ENCODE measurements at places on chromosomes 4 and X.
A peak's percentile ranks its signal among the peaks of the same experiment; 100 is the strongest.

DNA sequence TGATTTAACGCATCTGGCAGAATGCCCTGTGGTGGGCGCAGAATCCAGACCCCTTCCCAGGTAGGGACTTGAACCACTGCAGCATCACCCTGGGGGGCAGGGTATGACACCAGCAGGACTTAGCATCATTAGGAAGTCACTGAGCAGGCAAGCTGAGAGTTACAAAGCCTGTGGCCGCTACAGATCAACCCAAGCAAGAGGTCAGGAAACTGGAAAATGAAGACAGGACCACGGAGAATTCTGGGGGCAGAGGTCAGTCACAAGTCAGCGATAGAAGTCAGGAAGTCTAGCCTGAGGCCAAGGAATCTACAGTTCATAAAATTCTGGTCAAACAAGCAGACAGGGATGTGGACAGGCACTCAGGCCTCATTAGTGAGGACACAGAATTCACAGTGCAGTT, 108.4 kb downstream of the CHIC2 start:
- no peak for DNase-seq

- no peak for DNase-seq
Measured at GRCh38 chrX:43973249-43974099, at the start of gene NDP. TSS of gene NDP (minus strand) at chrX:43973390. CDS start at chrX:43958645, 14,745 bp downstream.

GRCh38 chr4:169774466-169775445, 17.0 kb upstream of the HPF1 start:
- no peak for DNase-seq

DNA sequence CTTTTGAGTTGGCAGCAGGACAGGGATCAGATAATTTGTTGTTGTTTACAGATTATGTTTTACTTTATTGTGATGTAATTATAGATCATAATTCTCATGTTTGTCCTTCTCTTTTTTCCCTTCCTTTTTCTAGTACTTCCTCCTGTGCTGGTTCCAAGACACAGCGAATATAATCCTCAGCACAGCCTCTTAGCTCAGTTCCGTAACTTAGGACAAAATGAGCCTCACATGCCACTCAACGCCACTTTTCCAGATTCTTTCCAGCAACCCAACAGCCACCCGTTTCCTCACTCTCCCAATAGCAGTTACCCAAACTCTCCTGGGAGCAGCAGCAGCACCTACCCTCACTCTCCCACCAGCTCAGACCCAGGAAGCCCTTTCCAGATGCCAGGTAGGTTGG, 58.0 kb downstream of the SMAD1 start:
- DNase-seq = no peak

- no peak for DNase-seq
Measured at GRCh38 chr4:6516762-6517161, 44.3 kb upstream of the PPP2R2C start.

DNA sequence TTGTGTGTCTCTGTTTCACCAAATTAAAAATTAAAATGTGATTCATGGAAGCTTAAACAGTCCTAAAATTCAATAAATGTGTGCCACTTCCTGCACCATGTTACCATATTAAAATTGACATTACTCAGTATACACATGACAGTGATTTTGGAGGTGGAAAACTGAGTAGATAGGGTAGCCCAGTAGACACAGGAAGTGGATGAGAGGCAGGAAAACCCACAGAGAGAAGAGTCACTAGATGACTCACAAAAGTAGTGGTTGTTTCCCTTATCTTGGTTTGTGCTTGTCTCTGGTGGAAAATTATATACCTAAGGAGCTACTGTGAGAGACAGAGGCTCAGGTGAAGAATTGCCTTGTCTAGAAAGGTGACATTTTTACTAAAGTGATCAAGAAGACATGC, 375.8 kb upstream of the CXorf51B start:
- no peak for DNase-seq

DNA sequence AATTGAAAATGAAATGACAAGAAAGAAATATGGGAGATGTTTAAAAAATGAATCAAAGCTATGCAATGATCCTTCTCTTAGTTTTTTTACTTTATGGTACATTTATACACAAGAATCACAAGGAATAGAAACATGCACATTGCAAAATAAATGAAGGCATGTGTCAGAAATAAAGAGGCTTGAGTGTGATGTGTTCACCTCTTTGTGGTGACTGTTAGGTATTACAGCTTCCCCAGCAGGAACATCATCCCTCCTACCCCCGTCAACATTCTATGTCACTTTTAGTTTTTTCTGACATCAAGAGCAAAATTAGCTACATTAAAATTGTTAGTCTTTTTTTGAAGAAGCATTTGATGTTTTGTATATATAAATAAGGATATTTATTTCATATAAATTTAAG, 214.8 kb downstream of the SLC4A4 start:
- peak; percentile 13 for DNase-seq

DNA sequence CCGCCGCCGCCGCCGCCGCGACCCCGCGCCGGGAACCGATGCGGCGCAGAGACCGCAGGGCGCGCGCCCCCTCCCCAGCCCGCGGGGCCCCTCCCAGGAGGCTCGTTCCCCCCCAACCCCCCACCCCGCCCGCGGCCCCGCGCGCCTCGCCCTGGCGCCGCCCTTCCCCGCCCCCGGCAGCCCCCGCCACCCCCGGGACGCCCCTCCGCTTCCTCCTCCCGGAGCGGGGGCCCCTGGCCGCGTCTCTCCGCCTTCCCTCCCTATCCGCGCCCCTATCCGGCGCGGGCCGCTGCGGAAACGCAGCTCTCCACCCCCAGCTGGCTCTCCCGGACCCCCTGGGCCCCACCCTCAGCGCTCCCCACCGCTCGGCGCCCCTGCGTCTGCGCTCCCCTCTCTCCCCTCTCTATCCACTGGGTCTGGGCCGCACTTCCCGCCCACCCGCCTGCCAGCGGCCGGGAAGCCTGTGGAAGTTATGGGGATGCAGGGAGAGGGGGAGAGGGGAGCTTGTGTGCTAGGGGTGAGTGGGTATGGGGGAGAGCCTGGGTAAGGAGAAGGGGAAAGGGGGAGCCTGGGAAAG, at the start of gene TMEM271:
TMEM271 (minus strand) TSS at position 51 of the 577 bp plus-strand sequence. CDS start 233 bp downstream, outside the sequence.
- DNase-seq = no peak

- no peak for DNase-seq
Measured at GRCh38 chrX:34146906-34147305, 14.8 kb upstream of the FAM47A start.

DNA sequence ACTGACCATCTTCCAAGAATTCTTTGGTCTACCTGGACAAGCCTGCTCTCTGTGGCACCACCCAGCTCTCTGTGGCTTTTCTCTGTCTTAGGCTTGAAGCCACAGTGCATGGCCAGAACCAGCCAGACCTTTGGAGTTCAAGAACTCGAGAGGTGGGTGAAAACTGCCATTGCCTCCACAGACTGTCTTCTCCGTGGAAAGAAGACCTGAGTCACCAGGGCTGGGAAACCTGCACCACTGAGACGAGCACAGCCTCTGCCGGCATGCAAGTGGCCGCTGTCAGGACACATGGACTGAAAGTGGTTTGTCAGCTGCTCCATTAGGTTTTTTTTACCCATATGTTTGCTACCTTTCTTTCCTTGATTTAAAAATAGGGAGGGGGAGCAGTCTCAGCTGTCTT, 74.5 kb downstream of the MGST2 start:
- DNase-seq = no peak

GRCh38 chr4:138734746-138735145, 280.8 kb upstream of the NOCT start:
- no peak for DNase-seq

DNA sequence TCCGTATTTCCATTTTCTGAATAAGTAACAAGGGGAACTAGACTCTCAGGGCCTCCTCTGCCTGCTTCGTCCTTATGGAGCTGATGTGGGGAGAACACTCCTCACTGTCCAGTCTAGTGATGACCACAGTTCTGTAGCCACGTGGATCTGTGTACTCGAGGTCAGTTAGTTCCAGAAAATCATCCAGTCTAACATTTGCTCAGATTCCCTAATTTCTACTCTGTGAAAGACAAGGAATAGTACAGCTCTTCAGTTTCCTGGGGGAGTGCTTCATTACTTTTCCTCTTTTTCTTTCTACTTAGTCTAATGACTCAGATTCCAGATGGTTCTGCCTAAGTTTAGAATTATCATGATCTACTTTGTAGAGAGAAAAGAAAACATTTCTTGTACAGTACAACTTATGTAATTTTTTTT, 82.6 kb downstream of the SORBS2 start:
- DNase-seq = no peak

DNA sequence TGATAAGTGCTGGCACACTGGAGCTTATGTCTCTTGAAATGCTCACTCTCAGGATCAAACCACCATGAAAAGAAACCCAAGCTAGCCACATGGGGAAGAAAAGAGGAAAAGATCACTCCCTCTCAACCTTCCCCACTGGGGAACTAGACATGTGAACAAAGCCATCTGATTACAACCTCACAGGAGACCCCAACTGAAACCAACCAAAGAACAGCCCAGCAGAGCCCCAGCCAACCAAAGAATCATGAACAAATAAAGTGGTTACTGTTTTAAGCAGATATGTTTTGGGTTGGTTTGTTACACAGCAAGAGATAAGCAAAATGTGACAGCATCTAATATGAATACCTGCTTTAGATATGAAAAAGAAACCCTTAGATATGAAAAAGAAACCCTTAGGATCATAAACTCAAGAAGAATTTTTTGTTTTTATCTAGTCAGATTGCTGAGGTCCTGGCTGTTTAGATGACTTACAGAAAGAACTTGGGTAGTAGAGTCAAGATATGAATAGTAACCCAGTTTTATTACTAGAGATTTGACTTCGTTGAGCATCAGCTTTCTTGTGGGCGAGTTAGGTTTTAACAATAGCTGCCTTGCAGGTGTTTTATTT, 23.7 kb upstream of the TLR7 start:
- no peak for DNase-seq

DNA sequence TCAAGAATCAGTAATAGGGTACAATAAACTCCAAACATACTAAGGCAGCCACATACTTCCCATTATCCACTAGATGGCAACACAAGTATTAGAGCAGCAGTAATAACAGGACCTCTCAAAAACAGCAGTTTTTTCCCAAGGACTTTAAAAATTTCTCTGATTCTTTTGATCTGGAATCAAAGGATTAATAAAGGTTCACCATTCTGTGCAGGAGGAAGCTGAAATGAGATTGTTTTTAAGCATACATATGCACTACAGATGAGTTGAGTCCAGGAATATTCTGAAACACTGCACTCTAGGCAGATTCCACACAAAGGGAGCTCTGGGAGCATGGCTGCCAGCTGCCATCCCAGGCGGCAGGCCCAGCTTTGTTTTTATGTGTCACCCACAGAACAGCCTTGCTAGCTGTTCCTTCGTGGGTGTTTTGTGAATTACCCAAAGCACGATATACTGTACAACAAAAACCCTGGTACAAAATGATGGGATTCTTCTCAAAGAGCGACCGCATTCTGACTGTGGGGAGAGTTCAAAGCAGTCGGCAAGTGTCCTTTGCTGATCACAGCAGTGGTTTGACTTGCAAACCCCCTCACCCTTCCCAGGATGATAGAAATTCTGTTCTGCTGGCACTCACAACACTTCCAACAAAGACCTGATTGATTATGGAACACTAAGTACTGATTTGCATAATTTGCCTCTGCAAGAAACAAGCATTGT, 61.0 kb downstream of the STX18 start:
- DNase-seq = no peak

- no peak for DNase-seq
Measured at GRCh38 chrX:119290476-119290875, 54.4 kb downstream of the PGRMC1 start.

DNA sequence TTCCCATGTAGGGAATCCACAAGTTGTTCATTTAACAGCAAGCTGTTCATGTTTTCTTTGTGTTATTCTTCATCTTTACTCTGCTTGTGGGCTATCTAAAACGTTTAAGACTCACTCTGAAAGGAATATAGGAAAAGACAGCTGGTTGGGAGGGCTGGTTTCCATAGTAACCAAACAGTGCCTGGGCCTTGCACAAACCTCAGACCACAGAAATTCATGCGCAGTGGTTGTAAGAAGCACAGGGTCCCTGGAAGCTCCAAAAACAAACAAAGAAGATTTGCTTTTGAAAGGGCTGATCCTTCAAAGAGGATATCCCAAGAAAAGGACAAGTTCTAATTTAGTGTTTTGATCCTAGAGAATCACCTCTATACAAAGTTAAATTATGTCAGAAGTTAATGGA, 7.8 kb downstream of the SERTM2 start:
- no peak for DNase-seq

DNA sequence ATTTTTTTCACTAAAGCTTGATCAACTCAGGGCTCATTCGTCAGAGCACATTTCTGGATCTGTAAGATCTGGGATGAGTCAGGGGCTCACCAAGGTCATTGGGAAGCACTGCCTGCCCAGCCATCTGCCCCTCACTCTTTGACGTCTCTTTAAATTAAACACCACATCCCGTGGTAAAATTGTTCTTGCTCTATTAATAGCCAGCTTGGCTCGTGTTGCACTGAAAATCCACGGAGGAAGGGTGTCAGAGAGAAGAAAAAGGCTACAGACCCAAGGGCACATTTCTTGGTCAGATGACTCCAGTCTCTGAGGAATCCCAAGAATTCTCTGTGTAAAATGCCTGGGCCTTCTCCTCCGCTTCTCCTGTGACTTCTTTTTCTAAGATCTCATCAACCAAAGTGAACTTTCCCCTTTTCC, 45.7 kb upstream of the GATB start:
- DNase-seq = no peak

GRCh38 chr4:84814094-84814750, 152.3 kb downstream of the WDFY3 start:
- DNase-seq = peak; percentile 66

GRCh38 chr4:85084371-85085094, 118.0 kb upstream of the WDFY3 start:
- peak; percentile 27 for DNase-seq

GRCh38 chrX:9927698-9928482, 39.3 kb upstream of the CLDN34 start:
- no peak for DNase-seq

- peak; percentile 9 for DNase-seq
Measured at GRCh38 chr4:103375278-103375677, 177.1 kb upstream of the CENPE start.

DNA sequence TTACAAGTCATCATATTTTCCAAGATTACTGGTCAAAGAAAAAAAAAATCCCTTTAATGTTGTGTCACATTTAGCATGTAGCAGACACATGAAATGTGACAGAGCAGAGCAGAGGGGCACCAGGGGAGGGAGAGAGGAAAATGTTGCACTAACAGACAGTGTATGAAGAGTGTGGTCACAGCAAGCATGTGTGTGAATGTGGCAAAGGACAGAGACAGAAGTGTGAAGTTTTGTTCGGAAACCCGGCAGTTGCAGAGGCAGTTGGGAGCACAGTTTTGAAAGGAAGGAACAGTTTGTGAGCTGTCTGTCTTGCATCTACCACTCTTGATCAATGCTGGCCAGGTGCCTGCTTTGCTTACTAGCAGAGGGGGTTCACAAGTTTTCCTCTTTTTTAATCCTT, 83.9 kb upstream of the MAP3K15 start:
- no peak for DNase-seq

Measured in RWPE1 (cell line).